ENCODE measurements at places on chromosomes 4 and X.

DNA sequence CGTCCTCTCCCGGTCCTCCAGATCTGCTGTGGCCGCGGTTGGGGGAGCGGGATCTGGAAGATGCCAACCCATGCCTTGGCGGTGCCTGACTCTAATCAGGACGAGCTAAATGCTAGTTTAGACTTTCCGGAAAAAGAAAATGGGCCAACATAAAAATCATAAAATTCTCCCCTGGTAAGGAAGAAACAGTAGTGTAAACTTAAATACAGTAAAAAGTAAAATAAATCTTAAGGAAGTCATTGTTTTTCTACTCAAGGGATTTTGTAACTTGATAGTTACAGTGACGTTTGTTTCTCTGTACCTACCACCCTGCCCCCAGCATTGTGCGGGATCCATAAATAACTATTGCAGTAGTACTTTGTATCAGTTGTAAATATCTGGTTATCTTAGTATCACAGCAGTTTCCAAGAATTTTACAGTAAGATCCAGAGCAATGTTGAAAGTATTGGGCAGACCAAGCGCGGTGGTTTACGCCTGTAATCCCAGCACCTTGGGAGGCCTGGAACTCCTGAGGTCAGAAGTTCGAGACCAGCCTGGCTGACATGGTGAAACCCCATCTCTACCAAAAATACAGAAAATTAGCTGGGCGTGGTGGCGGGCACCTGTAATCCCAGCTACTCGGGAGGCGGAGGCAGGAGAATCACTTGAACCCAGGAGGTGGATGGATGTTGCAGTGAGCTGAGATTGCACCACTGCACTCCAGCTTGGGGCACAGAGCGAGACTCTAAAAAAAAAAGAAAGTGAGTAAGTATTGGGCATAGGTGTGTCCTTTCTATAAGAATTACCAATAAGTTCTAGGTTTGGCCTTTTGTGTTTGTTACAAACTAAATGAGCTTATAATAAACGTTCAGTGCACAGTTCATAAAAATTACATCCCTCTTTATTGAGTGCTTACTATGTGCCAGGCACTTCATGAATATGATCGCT, 1.0 kb upstream of the PLA2G12A start:
- DNase-seq = no peak

DNA sequence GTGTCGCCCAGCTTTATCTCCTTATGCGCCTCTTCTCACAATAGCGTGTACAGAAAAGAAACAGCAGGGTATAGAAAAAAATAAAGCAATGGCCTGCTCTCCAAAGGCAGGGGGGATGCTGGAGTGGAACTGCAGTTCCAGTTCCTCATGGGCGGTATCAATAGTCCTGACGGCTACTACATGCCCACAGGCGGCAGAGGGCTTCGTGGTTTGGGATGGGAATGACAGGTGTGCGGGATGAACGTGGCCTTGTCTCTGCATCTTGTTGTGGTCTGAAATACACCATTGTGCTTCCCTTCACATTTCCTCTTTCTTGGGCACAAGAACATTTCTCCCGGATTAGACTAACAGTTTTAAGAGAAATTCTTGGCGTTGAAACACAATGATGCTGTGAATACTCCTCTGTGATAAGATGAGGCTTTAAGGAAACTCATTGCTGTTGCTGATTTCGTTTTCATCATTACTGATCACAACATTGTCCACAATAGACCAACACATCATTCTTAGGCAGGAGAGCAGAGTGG, 124.1 kb upstream of the IGFBP7 start:
- DNase-seq = no peak

- no peak for DNase-seq
These were observed 37.1 kb upstream of the IRAK1 start for GRCh38 chrX:154056770-154057241.

DNA sequence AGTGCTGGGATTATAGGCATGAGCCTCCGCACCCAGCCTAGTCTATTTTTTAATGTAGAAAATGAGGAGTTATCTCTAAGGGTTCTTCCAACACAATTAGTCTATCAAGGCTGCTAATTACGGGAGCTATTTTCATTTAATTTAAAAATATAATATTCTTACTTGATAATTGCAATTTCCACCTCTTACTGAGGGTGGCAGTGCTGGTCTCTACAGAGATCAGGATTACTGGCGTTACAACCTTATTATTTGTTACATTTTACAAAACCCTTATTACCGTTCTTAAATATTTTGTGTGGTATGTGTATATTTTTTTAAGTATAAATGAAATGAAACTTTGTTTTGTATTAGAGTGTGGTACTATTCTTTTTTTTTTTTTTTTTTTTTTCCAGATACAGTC, 17.6 kb upstream of the GK start:
- DNase-seq = no peak

GRCh38 chrX:45697591-45697990, 496.9 kb upstream of the DIPK2B start:
- no peak for DNase-seq

DNA sequence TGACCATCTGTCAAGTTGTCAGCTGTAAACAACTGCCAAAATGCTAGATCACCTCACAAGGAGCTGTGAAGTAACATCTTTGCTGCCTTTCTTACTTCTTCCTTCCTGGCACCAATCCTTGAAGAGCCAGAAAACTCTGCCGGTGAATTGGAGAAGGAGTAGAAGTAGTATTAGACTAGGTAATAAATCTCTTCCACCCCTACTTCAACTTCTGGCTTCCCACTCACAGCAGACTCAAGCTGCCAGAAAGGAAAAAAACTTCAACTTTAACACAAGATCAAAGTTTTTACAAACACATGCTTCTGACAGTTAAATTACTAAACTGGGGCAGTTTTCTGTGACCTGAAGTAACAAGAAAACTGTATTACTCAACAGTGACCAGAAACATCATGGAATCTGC, 164.7 kb upstream of the SLC7A11 start:
- no peak for DNase-seq

GRCh38 chr4:56704089-56704871, 23.2 kb upstream of the HOPX start:
- no peak for DNase-seq

- DNase-seq = no peak
These were observed 64.2 kb upstream of the SPP1 start for GRCh38 chr4:87911252-87911774.

DNA sequence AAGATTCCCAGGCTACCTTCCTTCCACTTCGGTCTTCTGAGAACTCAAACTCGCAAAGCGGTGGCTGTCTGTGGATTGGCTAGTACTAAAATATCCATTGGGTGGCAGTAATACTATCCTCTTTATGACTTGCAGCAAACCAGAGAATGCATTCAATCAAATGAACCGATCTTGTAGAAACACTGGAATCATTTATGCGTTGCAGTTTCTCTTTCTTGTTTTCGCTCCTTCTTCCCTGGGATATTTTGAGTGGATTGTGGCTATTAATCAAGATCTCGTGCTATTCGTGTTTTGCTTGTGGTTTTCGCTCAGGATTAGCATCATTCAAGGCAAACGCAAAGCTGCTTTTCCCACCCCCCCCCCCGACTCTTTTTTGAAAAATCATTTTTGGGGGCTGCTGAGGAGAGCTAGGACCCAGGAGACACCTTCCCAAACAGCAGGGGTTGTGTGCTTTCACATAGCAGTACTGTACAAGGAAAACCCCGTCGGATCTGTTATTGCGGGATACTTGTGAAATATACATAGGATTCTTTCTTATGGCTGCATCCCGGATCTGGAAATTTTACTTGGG, at the start of gene IL1RAPL1:
IL1RAPL1 (plus strand) TSS at position 466 of the 571 bp plus-strand sequence.
- no peak for DNase-seq

- DNase-seq = no peak
These were observed 49.2 kb upstream of the HDAC8 start for GRCh38 chrX:72621625-72622485.

DNA sequence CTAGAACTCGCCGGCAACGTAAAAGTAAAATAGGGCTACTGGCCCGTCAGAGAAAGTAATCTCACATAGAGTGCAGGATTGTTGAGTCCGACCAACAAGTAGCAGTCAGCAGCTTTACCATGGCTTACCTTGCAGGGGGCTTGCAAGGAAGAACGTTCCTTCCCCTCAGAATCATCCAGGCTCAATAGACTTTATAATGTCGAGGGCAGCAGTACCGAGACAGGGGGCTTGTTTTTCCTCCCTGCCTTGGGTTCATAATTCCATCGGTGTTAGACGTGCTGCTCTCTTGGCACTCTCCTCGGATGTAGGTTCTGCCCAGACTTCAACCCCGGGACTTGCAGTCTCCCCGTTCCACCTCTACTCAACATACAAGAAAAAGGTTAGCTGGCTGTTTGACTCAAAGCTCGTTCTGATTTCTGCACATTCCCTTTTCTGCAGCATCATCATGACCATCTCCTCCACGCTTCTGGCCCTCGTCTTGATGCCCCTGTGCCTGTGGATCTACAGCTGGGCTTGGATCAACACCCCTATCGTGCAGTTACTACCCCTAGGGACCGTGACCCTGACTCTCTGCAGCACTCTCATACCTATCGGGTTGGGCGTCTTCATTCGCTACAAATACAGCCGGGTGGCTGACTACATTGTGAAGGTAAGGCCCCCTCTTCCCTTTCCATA, 1.5 kb downstream of the SLC10A4 start:
- no peak for DNase-seq

DNA sequence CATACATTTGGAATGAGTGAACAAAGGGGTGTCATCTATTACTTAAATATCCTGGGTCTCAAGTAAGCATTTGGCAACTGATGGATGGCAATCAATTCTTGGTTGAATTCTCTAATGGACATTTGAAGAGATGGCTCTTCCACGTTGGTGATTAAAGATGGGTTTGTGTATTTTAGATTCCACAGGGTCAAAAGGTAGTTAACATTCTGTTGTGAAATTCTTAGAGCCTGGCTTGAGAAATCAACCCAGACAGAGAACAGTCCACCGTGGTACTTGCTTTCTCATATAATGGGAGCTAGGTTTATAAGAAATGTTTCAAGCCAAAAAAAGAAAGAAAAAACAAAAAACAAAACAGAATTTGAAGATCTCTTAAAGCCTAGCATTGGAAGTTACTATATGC, 355.9 kb upstream of the PITX2 start:
- no peak for DNase-seq

DNA sequence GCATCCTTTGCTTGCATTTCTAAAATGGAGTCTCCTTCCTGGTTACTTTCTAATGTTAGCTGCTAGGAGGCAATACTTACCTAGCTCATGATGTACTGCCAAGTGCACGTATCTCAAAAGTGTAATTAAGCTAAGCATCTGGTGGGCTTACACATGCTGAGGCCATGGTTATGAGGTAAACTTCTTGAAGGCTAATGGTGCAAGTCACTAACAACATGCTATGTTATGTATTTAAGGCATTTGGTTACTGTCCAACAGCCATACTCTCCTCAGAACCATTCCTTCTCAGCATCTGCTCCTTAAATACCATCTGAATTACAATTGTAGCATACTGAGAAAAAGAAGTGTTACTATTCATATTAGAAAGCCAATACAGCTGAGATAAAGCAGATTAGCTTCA, 318.6 kb upstream of the BMP3 start:
- no peak for DNase-seq

DNA sequence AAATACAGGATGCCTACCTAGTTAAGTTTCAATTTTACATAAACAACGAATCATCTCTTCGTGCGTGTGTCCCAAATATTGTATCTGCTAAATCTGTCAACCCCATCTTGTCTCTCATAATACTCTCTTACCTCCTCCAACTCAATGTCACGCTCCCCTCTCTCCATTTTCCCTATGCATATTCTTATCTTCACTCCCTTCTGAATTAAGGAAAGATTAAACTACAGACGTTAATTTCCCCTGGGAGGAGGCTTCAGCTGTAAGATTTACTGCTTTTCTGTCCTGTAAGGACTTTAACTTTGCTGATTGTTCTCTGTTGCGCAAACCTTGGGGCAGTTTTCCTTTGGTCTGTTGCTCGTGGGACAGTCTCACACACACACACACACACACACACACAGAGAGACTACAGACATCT, 455 bp upstream of the ABCB7 start:
- no peak for DNase-seq

GRCh38 chr4:156892805-156893204, 78.8 kb downstream of the PDGFC start:
- DNase-seq = no peak

- no peak for DNase-seq
These were observed 255.8 kb downstream of the UNC5C start for GRCh38 chr4:95293014-95293413.

DNA sequence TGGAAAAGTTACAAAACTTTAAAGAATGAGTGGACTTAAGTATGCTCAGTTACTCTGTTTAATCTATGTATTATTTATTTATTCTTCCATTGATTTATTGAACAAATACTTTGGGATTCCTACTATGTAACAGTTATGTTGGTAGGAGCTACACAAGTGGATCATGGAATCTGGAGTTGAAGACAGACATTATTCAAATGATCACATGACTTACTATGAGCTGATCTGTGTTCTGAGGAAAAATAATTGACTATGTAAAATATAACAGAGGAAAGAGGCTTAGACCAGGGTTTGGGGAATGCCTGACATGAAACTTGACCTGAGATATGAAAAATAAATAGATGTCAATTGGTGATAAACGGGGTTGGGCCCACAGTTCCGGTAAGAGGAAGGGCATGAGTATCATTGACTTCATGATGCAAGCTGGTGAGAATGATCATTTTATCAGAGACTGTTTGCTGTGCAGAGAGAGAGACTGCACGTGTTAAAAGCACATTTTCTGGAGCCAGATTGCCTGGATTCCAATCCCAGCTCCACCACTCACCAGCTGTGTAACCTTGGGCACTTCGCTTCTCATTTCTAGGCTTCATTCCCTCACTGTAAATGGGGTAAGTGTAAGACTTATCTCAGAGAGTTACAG, 179.0 kb downstream of the SPCS3 start:
- no peak for DNase-seq

DNA sequence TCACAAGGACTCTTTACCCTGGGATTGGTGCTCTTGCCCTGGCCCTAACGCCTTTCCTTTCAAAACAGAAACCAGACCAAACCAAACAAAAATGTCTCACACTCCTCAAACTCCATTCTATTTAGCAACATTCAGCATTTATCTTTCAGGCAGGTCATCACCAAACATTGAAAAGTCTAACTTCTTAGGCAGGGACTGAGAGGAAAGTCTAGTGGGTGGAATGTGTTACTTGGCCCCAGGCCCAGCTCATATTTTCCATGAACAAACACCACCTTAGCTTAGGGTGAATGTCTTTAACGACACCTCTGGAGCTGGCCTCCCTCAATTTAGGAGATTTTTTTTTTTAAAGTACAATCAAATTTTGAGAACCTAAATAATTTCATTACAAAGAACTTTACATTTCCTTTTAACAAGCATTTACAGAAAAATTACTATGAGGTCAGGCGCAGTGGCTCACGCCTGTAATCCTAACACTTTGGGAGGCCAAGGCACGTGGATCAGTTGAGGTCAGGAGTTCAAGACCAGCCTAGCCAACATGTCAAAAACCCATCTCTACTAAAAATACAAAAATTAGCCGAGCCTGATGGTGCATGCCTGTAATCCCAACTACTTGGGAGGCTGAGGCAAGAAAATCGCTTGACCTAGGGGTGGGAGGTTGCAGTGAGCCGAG, 10.2 kb upstream of the N4BP2 start:
- no peak for DNase-seq

GRCh38 chr4:108384544-108384943, 215.8 kb upstream of the LEF1 start:
- DNase-seq = no peak

- DNase-seq = no peak
These were observed 112.5 kb upstream of the HAND2 start for GRCh38 chr4:173642509-173642908.
